ENCODE measurements at places on chromosomes 2 and 18. TPM values are rescaled to one million over a fixed set of nuclear protein-coding genes. Genes with fewer than 3 reads are reported as not detected.

The CGREF1 gene
- total RNA-seq: 0.80 TPM

The PLEKHH2 gene
- total RNA-seq: 1.3 TPM

The C2orf80 gene
- total RNA-seq: not detected

The RAD51AP2 gene
- total RNA-seq: 0.14 TPM

The MC4R gene
- total RNA-seq: not detected

- DNase-seq: no peak
Observed at GRCh38 chr18:60413944-60414547, 41.5 kb upstream of the MC4R start.

- no peak for DNase-seq
Observed at GRCh38 chr2:191167766-191168165, 17.0 kb upstream of the STAT4 start.

DNA sequence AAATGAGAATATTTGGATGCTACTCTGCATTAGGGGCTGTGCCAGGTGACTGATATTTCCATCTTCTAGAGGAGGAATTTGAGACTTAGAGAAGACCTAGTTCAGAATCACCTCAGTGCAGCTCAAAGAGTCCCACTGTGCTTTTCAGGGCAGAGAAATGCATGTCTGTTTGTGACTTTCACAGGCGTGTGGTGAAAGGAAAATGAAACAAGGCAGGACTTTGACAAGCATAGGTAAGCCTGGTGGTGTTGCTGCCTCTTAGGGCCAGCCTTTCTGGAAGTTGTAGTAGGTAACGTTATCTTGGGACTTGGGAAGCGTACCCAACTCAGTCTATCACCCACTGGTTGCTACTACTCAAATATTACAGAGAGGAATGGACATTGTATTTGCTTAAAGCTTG, 2.6 kb downstream of the GPR39 start:
- DNase-seq: no peak

DNA sequence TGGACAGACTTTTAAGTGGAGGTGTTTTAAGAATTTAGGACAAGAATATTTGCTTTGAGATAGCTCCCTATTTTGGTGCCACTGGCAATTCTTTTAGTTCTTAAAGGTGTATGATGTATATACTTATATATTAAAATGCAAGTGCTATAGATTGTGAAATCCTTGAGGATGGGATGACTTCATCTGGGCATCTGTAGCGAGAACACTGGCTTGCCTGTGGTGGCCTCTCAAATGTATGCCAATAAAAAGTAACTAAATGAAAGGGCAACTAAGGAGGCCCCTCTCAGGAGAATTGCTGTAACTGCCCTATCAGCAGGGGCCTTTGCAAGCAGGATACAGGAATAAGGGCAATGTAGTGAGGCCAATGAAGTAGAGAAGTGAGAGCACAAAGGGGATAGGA, 2.6 kb upstream of the THUMPD2 start:
- no peak for DNase-seq

DNA sequence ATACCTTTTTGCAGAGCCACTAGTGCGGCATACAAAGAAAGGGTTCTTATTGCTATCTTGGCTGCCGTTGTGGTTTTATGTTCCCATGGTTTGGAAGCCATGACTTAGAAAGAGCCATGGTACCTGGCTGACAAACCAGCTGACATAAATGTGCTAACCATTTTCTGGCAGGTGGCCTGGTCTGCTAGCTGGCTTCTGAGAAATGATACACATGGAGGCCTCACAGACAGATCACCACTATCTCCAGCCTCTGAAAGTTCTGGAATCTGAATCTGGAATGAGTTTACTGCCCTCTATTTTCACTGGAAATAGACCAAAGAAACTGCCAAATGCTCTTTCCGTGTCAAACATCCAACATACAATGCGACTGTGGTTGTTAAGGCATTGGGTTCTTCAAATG, 123.7 kb downstream of the QPCT start:
- DNase-seq: no peak

DNA sequence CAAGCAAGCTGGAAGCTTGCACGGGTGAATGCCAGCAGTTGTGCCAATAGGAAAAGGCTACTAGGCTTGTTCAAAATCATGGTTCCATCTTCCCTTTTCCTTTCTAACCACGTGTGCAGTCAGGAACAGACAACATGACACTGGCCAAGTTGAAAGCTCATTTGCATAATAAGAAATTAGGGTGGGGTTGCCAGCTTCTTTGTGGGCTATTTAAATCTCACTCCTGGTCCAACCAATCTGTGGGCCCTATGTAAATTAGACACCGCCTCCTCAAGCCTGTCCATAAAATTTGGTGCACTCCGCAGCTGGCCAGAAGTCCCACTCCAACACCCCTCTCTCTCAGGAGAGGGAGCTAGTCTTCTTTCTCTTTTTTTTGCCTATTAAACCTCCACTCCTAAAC, 1948.4 kb upstream of the PIK3C3 start:
- DNase-seq: no peak

DNA sequence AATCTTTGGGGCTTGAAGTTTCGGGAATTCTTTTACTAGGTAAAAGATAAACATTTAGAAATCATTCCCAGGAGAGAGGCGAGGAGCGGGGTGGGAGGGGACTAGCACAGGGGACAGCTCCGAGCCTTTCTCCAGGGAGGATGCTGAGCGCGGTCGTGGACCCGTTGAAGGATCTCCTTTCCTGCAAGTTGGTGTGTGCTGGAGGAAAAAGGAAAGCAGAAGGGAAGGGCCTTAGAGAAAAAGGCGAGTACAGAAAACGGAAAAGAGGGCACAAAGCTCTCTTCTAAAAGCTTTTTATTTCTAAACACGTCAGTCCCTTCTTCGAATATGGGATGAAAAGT, 640 bp downstream of the SLC39A6 start:
- DNase-seq: no peak

GRCh38 chr2:2547451-2547850, 216.4 kb upstream of the MYT1L start:
- DNase-seq: no peak

- no peak for DNase-seq
Observed at GRCh38 chr2:66692521-66693054, 257.7 kb downstream of the MEIS1 start.

- no peak for DNase-seq
Observed at GRCh38 chr2:104975371-104975770, 62.5 kb upstream of the MRPS9 start.

- DNase-seq: no peak
Observed at GRCh38 chr2:99421469-99421868, 68.3 kb downstream of the REV1 start.

DNA sequence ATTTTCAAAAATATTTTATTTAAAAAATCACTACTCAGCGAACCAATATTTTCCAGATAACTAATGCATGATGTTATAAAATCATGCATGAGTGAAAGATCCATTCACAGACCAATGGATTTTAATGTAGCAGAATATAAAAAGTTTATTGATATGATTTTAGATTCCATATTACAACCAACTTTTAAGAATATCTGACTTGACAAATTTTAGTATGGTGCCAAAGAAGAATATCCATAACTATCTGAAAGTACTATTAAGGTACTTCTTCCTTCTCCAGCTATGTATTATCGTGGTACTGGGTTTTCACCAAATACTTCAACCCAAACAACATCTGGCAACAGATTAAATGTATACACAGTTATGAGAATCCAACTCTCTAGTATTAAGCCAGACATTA, 99.9 kb upstream of the NOSTRIN start:
- no peak for DNase-seq
